Activated gamma-delta T cell treated with Interleukin-2 at 50 U/mL for 16 hours (primary cell): ENCODE measurements at places on chromosomes 6 and 20.
A peak's percentile ranks its signal among the peaks of the same experiment; 100 is the strongest.

GRCh38 chr20:62795023-62795761 is 1.1 kb upstream of the MRGBP start:
- peak; percentile 59 for DNase-seq

- DNase-seq: no peak
Measured at GRCh38 chr6:13288969-13289391, 39.4 kb downstream of the TBC1D7 start.

- no peak for DNase-seq
Measured at GRCh38 chr20:38859070-38859690, 53.7 kb downstream of the PPP1R16B start.

DNA sequence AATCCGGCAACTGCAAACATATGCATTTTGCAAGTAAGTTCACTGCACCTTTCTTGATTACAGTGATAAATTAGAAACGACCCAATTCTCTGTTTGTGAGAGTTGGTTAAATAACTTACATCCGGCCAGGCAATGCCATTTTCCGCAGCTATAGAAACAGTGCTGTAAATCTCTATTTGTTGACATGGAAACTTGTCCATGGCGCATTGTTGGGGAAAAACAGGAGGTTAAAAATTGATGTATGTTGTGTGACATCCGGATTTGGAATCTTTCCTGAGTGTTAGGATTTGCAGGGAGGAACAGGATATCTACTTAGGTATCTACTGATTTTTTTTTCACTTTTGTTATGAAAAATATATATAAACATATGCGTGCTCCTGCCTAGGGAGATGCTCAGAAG is 66.5 kb downstream of the DLGAP4 start:
- no peak for DNase-seq

GRCh38 chr20:19932170-19932667 is 84.9 kb upstream of the NAA20 start:
- no peak for DNase-seq

DNA sequence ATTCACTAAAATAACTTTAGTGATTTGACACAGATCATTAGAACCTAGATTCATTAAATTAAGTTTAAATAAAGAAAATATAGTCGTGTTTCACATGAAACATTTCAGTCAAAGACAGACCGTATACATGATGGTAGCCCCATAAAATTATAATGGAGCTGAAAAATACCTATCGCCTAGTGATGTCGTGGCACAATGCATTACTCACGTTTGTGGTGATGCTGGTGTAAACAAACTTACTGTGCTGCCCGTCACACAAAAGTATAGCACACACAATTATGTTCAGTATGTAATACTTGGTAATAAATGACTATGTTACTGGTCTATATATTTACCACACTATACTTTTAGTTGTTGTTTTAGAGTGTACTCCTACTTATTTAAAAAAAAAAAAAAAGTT is 17.3 kb downstream of the DST start:
- no peak for DNase-seq

- DNase-seq: no peak
Measured at GRCh38 chr6:14165091-14165490, 47.5 kb downstream of the CD83 start.

GRCh38 chr6:46909371-46909770 is 12.4 kb downstream of the ADGRF5 start:
- no peak for DNase-seq

- DNase-seq: no peak
Measured at GRCh38 chr6:118473266-118473665, 74.8 kb upstream of the PLN start.

- no peak for DNase-seq
Measured at GRCh38 chr6:18511211-18511610, 124.1 kb downstream of the RNF144B start.

DNA sequence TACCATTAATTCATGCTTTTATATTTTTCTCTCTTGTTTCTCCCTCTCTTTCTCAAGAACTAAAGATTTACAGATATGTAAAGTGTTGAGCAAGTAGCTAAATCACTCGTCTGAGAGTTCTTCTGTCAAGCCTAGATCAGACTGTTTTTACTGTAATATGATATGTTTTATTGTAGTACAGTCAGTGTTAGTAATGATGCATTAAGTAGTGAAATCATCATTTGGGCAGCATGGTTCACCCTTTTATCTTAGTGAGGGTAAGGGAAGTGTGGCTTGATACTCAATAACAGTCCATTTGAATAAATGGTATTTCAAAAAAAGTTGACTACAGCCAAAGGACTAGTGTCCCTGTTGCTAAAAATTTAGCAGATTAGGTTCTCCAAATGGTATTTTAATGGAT is 9.2 kb downstream of the CYB5R4 start:
- DNase-seq: no peak

GRCh38 chr6:113209315-113209714 is 647.8 kb upstream of the MARCKS start:
- DNase-seq: no peak

- DNase-seq: no peak
Measured at GRCh38 chr6:167703347-167703746, 123.4 kb upstream of the AFDN start.

- no peak for DNase-seq
Measured at GRCh38 chr6:138484018-138484731, 15.1 kb downstream of the NHSL1 start.

DNA sequence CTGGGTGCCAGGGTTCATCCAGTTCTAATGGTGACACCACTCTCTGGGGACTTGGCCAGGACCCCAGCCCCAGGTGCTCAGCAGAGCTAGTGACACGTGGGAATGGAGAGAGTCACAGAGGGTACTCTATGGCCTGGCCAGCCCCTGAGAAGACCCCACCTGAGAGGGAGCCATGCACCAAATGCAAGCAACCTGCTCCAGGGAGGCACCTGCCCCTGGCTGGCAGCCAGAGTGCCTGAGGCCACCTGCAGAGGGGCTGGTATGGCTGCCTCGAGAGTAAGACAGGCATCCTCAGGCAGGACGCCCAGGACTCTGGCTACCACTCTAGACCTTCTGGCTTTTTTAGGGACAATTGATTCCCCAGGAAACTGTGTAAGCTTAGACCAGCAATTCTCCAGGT is 38.6 kb upstream of the CST7 start:
- DNase-seq: no peak

- no peak for DNase-seq
Measured at GRCh38 chr20:50725724-50726005, 5.7 kb upstream of the PARD6B start.

- DNase-seq: no peak
Measured at GRCh38 chr20:43185901-43186300, 3.8 kb downstream of the PTPRT start.

GRCh38 chr6:109867970-109868358 is 110.1 kb upstream of the GPR6 start:
- no peak for DNase-seq

DNA sequence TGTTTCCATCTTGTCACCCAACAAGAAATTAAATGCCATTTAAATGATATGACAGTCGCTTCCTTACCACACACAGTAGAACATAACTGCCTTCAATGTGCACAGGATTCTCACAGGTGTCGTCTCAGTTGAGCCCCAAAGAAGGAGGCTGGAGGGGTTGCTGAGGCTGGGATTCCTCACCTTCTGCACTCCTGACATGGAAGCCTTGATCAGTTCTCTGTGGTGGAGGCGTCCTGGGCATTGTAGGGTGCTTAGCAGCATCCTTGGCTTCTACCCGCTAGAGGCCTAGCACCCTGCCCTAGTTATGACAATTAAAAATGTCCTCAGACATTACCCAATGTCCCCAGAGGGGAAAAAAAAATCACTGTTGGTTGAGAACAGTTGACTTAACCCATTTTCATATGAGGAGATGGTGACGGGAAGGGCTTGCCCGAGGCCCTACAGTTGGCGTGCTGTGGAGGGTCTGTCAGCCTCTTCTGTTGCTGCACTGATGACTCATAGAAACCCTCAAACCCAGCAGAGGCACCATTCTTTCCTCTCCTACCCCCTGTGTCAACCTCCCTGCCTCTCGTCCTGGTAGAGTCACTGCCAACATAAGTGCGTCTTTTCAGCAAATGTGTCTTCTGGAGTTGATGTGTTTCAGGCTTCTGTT is 19.3 kb upstream of the ZNF831 start:
- peak; percentile 64 for DNase-seq

GRCh38 chr6:44951253-44951747 is 376.8 kb upstream of the RUNX2 start:
- DNase-seq: no peak

DNA sequence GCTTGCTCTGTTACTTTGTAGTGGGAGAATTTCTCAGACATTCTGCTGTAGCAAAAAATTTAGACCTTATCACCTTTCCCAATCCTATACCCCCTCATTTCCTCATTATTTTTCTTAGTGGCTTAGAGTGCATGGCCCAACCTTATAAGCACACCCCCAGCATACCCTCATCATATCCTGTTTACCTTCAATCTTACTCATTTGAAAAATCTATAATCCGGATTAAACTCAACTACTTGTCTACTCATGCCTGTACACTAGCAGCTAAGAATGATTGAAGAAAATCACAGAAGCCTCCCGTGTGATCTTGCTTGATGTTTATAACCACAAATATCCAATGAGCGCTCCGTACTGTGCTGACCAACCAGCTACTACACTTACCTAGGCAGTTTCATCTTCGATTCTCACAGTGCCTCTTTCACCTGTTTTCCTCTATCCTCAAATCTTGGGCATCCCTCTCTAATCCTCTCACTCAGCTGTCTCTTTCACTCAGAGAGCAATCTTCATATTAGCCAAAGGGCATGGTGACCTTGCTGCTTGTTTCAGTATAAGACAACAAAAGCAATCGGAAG is 36.6 kb downstream of the AIG1 start:
- DNase-seq: no peak

- DNase-seq: no peak
Measured at GRCh38 chr6:149289192-149289781, 28.2 kb upstream of the TAB2 start.

DNA sequence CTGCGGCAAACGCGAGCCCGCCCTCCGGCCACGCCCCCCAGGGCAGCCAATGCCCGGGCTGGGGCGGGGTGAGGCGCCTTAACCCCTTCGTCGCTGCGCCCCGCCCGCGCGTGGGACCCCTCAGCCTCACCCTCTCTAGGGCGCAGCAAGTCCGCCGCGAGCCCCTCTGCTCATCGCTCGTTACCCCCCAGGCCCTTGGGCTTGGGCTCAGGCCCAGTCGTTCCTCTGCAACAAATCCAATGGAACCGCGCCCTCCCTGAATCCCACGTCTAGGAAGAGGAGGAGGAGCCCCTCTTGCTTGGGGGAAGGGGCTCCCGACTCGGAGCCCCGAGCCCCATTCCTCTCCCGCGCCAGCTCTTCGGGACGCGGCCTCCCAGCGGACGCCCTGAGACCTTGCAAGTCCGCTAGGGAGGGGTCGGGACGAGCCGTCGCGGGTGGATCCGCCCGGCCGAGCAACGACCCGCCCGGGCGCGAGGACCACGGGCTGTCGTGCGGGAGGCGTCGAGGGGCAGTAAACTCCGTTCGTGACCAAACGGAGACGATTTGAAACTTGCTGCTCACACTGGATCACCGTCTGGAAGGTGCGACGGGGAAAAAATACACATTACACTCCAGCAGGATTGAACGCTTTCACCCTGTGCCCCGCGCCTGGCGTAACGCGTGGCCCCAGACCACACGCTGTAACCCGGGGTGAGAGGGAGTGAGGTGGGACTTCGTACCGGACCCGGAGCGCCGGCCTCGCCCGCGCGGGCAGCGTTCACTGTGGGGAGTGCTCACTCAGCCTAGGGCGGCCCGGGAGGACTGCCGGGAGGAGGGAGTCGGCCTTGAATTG is 477 bp upstream of the LZTS3 start:
- DNase-seq: peak; percentile 89

DNA sequence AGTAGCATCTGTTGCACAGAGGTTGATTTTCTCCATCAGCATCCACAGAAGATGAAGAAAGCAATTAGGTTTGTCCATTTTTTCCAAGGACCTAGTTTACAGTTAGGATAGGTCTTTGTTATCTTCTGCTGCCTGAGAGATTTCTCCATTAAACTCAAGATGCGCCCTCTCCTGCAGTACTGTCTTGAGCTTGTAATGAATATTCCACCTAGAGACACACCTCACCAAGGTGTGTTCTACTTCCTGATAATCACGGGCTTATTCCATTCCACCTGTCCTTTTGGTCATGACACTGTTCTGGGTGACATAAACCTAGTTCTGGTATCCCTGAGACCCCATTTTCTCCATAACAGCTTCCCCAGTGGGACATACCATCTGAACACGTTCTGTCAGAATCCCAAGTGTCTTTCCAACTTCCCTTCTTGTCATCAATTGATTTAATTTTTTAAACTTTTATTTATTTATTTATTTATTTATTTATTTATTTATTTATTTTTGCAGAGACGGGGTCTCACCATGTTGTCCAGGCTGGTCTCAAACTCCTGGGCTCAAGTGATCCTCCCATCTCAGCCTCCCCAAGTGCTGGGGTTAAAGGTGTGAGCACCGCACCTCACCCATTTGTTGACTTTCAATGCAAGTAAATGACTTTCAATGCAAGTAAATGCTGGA is 75.6 kb upstream of the HS3ST5 start:
- no peak for DNase-seq

- DNase-seq: no peak
Measured at GRCh38 chr20:5650280-5650691, 99.9 kb upstream of the SHLD1 start.

- no peak for DNase-seq
Measured at GRCh38 chr6:133631421-133631820, 257.5 kb upstream of the TCF21 start.
